ENCODE measurements at places on chromosomes 12 and 14.

- DNase-seq = no peak
Observed at GRCh38 chr12:52857500-52857899, 8.7 kb upstream of the KRT78 start.

GRCh38 chr12:24363177-24363754 lies 413.8 kb upstream of the SOX5 start:
- no peak for DNase-seq

DNA sequence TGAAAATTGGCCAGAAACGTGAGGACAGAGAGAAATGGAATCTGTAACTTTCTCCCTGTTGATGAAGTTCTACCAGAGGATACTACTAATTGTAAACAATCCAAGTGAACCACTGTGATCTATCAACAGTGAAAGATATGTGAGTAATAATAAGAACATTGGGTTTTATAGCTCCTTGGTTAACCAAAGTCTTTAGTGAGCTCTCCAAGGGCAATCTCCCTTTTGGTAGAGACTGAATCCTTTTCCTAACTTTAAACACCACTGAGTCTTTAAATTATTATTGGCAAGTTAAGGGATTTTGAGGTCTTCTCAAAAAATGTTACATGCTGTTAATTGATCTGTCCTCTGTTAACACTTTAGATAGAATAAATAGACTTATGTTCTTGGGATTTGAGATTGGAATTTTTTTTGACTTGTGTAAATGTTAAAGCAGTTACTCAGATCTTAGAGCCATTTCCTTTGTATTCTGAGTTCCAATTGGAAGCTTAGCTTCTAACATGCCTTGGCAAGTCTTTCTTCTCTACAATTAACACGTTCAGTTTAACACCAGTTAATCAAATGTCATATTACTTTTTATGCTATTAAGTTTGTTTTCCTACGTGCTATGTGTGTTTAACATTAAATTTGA lies 338.2 kb upstream of the DDHD1 start:
- DNase-seq = no peak

GRCh38 chr12:108093209-108093608 lies 35.9 kb upstream of the WSCD2 start:
- no peak for DNase-seq

GRCh38 chr12:48104531-48104930 lies 1.3 kb downstream of the SENP1 start:
- DNase-seq = no peak

- DNase-seq = no peak
Observed at GRCh38 chr14:72583316-72584272, 310.3 kb downstream of the DPF3 start.

Measured in activated naive CD4-positive, alpha-beta T cell treated with anti-CD3 and anti-CD28 coated beads, Interleukin-2, amount 50 U/mL, for 72 hours (primary cell).